ENCODE measurements at places on chromosomes 1 and 21.

DNA sequence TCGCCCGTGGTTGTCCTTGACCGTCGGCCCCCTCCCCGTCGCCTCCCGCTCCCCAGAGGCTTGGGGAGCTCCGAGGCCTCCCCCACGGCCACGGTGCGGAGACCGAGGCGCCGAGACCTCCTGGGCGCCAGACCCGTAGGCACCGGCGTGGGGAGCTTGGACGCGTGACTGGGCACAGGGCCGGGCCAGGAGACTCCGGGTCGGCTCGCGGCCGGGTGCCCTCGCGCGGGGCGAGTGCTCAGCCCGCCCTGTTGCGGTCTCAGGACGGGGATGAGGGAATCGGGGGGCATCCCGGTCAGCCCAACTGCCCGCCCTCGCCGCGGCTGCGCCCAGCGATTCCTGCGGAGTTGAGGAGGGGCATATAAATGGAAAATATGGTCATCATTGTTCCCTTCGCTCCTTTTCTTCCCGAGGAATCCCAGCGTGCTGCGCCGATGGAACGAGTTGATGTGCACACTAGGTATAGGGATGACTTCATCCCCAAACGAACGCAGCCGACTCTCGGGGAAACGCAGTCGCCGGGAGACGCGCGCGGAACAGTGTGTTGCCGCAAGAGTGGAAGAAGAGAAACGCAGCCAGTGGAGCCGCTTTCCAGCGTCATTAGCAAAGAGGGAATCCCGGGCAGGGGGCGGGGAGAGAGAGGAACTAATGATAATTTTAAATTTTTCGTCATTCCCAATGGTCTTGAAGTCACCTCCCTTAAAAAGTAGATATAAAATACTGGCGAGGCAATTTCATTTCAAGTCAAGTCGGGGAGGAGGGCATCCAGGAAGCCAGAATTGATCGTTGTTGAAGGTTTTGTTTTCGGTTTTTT, 747 bp upstream of the ENAH start:
- DNase-seq, result no peak

GRCh38 chr1:69504730-69505252, 62.9 kb upstream of the LRRC7 start:
- no peak for DNase-seq

DNA sequence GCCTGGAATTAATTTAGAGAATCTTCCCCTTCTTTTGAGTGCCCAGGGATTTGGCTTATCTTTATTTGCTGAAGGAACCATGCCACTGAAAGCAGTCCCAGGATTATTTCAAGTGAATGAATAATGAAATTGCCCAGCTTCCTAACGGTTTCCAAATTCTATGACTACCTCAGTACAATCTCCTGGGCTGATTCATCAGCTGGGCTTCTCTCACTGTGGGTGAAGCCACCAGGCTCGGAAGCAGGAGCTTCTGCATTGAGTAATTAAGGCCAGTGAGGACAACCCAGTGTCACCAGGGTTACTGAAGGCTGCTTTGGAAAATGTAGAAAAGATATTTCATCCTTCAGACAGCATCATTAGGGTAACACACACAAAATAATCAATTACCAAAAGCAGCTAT, 169.8 kb downstream of the DAB1 start:
- no peak for DNase-seq

DNA sequence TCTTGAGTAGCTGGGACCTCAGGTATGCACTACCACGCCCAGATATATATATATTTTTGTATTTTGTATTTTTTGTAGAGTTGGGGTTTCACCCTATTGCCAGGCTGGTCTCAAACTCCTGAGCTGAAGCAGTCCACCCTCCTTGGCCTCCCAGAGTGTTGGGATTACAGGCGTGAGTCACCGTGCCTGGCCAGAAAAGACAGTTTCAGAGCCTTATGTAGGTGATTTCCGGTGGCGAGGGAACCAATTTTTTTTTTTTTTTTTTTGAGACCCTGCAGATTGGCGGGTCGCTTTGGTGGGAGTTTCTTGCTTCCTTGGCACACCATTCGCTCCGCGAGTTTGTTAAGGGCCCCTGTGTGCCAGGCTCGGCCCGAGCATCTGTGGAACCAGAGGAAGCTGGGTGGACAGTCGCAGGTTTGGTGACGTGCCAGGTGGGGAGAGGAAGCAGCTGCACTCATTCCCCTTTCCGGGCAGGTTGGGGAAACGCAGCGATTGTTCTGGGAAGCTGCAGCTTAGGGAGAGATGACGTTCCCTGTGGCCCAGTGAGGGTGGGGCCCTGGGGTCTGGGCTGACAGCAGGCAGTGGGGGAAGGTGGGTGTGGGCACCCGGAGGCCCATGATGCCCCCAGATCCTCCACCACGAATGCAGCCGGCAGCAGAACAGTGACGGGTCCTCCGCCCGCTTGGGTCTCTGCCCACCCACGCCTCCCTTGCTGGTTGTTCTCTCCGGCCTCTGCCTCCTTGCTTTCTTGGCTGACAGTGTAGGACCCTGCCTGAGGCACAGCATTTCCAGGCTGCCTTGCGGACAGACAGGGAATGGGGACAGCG, 25.1 kb downstream of the SPSB1 start:
- peak; percentile 42 for DNase-seq

GRCh38 chr1:13992489-13993285, 292.7 kb downstream of the PRDM2 start:
- no peak for DNase-seq

DNA sequence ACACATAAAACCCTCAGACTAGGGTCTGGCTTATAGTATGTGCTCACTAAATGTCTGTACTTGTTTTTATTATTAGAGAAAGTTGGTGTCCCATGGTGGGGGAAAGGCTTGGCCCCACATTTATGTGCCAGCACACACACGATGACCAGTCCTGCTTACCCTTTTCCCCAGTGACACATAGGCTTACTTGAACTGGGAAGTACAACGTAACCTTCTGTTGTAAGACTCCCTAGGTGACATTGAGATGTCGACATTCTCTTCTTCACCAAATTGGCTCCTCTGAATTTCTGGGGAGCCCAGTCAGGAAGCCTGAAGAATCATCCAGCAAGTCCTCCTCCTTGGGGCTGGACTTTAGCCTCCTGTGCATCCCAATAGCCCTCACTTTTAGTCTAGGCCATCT, 1.7 kb upstream of the MECR start:
- DNase-seq, result no peak

DNA sequence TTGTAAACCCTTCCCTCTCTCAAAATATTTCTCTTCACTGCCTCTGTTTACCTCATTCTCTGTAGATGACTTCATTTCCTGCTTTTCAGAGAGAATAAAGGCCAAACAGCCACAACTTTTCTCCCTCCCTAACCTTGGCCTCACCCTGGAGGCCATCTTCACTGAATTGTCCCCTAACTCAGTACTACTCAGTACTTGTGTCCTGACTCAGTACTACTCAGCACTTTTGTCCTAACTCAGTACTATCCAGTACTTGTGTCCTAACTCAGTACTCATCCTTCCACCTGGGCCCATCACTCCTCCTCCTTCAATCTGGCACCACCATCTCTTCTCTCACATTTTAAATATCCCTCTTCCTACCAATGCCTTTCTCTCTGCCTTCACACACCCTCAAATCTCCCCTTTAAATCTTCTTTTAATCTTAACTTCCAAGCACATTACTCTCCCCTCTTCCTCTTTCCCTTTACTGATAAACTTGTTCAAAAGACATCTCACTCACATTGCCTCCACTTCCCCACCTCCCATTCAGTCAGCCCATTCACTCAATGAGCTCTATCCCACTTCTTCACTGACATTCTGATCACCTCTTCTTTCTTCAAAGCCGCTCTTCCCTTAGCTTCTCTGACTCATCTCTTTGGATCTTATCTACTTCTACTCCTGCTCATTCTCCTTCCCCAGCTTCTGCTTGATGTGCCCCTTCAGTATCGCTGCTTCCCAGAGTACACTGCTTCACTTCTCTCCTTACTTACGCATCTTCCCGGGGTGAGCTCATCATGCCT, 121.4 kb downstream of the RNF220 start:
- no peak for DNase-seq

DNA sequence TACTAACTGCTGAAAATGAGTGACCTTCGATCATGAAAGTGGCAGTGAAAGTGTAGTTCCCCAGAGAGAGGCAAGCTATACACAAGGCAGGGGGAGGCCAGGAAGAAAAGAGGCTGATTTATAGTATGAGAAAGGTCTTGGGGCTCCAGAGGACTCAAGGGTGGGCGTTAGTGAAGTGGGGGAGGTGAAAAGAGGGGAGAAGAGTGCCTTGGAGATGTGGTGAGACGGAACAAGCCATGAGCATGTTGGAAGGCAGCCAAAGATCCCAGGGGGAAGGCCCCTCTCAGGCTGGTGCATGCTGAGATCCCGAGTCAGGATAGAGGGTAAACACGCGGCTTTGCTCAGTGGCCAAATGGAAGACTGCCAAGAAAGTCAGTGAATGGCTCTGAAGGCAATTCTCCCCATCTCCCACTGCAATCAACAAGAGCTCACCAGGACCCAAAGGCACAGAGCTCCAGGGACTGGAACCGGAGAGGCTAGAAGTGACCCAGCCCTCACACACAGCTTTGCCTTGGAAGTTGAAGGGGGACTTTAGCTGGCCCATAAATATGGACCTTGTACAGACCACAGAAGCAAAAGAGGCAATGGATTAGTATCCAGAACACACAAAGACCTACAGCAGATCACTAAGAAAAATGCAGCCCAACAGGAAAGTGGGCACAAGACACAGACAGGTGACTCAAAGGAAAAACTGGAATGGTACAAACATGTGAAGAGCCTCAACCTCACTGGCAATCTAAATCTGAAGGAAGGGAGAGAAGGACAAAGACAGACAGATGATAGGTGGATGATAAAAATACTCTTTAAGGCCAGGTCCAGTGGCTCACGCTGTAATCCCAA, 49.6 kb downstream of the HSF2BP start:
- DNase-seq, result no peak

GRCh38 chr1:228352677-228353481, 53.8 kb downstream of the TRIM11 start:
- no peak for DNase-seq

GRCh38 chr1:204190212-204191211, 5.8 kb downstream of the KISS1 start:
- no peak for DNase-seq

DNA sequence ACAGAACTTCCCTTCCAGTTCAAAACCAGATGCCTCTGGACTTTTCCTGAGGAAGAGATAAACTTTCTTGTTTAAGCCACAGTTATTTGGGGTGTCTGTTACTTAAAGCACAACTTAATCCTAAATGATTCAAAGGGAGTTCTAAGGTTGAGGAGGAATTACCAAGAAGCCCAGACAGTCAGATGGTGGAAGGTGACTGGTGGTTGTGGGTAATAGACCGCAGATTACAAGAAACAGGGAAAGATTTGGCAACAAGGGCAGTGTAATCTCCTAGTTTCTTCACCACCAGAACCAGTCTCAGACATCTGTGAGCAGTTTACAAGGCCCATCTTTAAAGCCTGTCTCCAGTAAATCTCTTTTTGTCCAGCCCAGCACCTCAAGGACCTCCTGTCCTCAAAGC, 130.1 kb upstream of the CTTNBP2NL start:
- no peak for DNase-seq

- no peak for DNase-seq
Measured at GRCh38 chr1:171329251-171329650, 15.3 kb downstream of the FMO4 start.

- no peak for DNase-seq
Measured at GRCh38 chr1:162234571-162234970, 142.1 kb downstream of the SPATA46 start.

- DNase-seq, result no peak
Measured at GRCh38 chr1:108646648-108647269, 14.1 kb downstream of the HENMT1 start.

DNA sequence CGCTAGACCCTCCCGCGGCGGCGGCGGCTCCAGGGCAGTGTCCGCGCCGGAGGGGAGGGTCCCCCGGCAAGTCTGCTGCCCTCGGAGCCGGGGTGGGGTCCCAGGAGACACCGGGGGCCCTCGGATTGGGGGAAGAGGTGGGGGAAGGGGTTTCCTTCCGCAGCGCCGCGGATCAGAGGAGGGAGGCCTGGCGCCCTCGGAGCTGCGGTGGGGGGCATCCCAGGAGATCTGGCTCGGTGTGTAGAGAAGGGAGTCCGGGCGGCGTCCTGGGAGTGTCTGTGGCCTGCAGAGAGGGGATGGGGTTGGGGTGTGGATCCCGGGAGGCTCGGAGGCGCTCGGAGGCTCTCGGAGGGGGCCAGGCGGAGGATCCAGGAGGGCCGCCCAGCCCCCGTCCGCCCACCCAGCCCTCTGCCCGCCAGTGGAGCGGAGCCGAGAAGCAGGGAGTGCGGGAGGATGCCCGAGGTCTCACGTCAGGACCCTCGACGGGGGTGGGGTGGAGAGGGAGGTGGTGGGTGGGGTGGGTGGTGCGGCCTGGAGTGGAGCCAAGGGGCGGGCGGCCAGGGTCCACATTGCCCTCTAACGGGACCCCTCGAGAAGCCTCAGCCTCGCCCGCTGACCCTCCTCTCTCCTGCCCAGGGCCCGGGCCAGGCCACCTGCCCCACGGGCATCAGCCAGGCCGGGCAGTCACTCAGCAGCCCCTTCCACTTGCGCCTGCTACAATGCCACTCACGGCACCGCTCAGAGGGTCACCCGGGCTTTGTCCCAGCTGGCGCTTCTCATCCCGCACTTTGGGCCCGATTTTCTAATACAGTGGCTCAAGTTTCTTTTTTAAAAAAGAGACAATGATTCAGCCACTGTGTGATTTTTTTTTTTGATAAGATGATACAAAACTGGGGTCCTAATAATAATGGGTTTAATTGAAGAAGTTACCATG, 60.2 kb upstream of the ARHGEF16 start:
- DNase-seq, result no peak

DNA sequence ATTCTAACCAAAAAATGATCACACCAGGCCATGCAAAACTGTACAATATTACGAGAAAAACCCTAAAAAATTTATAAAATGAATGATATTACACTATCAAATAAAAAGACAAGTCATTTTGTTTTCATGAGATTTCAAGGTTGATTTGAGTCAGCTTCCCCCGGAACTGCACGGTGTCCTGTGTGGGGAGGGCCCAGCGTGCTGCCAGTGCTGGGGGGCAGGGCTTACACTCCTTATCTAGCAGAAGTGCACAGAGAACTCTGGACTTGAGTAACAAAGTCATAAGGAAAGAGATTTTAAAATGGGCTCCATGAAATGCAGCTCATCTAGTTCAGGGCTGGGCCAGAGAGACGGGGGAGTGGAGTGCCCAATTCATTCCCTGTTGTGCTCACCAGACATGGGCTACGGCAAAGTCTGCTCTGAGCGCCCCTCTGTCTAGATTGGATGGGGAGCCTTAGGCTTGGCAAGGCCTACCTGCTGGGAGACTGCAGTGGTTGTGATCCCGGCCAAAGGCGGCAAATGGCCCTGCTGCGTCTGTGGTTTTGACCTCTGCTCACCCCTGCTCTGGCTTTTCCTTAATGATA, 50.1 kb downstream of the COQ8A start:
- DNase-seq, result no peak

DNA sequence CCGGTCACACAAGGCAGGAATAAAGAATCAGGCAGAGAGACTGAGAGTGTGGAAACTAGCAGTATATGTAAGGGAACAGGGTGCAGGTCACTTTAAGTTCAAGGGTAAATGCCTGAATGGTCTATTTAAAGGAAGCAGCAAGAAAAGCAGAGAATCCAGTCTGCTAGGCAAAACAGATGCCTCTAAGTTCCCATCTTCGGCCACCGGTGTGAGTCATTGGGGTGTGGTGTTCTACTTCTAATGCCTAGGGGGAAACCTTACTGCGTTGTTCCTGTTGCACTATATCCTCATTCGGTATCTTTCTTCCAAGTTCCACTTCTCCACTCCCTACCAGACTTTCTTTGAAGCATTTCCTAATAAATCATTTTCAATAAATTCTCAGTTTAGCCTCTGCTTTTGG, 259.9 kb downstream of the HHIPL2 start:
- no peak for DNase-seq

All from GM19239 (cell line).